Hematopoietic multipotent progenitor cell treated with erythropoietin and hydrocortisone succinate and interleukin-3 and kit ligand, for 15 days (in vitro differentiated cells): ENCODE measurements at places on chromosomes 1 and 21.

GRCh38 chr1:115347282-115347681 lies 9.2 kb upstream of the NGF start:
- DNase-seq = no peak

DNA sequence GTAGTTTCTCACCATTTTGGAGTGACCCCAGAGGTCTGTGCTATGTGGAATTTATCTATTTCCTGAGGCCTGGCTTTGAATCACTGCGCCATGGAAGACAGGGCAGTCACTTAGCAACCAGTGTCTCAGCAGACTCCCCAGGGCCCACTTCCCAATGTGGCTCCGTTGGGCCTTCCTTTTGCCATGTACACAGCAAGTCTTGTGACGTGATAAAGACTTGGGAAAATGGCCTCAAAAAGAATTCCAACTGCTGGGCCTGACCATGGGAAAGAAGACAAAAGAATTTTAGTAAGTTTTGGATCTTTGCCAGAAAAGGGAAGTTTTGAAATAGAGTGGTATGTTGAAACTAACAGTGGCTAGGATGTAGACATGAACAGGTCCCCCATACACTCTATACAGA lies 36.2 kb downstream of the TLR5 start:
- DNase-seq = no peak

GRCh38 chr1:192943108-192943507 lies 116.1 kb downstream of the UCHL5 start:
- no peak for DNase-seq

DNA sequence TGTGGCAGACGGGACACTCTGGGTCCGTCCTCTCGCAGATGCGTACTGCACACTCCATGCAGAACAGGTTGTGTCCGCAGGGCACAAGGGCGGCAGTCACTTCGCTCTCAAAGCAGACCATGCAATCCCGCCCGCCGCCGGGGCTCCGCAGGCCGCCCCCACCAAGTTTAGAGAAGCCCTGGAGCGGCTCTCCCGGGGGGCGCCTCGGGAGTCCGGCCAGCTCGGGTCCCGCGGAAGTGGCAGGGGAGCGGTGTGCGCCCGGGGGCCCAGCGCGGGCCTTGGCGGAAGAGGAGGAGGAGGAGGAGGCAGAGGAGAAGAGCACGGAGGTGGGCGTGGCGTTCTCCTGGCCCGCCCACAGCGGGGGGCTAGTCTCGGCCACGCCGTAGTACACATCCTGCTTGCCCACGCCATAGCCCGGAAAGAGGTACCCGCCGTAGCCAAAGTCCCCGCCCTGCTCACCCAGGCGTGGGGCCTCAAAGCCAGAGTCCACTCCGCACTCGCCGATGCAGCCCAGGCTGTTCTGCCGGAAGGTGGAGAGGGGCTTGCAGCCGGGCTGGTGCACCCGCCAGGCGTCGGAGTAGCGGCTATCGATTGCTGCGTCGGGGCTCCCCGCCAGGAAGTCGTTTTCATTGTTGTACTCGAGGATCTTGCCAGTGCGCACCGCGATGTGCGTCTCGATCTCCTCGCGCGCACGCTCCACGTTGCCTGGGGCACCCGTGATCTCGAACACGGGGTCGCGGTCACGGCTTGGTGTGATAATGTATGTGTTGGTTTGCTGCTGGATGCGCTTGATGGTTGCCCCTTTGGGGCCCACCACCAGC lies 5.4 kb downstream of the MEX3A start:
- DNase-seq = no peak

GRCh38 chr1:59595774-59596173 lies 219.0 kb upstream of the HOOK1 start:
- DNase-seq = no peak

DNA sequence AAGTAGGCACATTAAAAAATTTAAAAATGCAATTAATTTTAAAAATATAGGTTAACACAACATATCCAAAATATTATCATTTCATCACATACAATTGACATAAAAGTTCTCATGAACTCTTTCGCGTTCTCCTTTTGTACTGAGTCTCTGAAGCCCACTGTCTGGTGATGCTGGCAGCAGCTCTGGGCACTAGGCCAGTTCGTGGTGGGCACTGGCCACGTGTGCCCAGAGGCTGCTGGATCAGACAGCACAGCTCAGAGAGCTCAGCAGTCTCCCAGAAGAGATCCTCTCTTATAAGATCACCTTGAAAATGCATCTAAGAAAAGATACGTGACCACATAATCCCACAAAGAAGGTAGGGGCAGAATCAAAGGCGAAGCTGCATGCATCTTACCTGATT lies 9.9 kb downstream of the CEP104 start:
- DNase-seq = no peak

DNA sequence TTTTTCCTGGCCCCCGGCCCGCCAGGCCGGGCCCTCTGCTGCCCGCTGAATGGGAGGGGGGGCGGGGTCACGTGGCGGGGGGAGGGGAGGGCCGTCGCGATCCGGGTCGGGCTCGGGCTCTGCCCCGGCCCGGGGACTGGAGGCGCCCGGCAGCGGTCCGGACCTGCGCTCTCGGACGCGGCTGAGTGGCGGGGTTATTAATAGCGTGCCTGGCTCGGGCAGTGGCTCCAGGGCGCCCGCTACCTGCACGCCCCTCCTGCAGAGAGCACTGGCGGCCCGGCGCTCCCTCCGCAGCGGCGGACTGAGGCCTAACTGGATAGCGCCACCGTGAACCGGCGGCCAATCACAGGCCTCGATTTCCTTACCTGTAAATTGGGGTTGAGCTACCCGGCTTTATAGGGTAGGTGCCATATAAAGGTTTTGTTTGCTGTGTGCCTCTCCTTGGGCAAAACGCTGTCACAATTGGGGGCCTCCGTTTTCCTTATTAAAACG lies 28.1 kb downstream of the AHDC1 start:
- no peak for DNase-seq

DNA sequence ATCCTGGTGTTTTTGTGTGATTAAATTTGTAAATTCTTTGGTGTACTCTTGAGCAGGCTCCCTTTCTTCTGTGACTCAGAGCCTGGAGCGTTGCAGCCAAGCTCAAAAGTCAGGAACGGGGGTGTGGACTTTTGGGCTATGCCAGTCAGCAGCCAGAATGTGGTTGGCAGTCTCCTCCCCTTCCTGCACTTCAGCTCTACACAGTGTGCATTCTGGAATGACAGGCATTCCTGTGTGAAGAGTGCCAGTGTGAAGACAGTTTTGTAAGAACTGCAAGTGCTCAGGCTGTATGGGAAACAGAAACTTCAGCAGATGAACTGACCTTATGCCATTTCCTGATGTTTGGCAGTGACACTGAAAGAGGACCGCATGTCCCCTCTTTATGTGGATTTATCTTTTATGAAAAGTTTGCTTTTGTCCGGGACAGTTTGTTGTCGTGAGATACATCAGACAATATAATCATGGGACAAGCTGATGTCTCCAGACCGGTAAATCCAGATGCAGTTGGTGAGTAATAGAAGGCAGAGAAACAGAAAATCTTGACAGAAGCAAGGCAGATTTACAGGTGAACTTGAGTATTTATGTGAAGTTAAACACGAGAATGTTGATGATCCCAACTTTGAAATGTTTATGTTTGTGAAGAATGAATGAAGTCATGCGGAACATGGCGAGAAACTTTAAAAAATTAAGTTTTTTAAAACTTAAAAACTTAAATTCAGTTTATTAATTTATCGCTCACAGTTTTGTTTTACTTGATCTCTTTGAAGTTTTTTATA lies 67.7 kb upstream of the RCC1 start:
- DNase-seq = peak; percentile 52

DNA sequence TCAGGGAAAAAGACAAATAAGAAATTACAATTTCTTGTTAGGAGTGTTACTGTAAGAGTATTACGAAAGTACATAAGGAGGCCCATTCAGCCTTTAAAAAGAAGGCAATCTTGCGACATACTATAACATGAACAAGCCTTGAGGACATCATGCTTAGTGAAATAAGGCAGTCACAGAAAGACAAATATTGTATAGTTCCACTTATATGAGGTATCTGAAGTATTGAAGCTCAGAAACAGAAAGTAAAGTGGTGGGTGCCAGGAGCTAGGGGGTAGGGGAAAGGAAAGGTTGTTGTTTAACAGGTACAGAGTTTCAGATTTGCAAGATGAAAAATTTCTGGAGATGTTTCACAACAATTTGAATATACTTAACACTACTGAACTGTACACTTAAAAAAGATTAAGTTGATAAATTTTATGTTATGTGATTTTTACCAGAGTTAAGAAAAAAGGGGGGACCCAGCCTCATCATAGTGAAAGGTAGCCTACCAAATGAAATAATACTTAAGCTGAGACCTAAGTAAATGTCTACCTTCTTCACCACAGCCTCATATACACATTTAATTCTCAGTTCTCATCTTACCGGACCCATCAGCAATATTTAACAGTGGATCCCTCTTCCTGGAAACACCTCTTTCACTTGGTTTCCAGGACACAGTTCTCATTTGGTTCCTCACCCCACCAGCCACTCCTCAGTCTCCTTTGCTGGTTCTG lies 19.5 kb downstream of the USP24 start:
- DNase-seq = no peak

DNA sequence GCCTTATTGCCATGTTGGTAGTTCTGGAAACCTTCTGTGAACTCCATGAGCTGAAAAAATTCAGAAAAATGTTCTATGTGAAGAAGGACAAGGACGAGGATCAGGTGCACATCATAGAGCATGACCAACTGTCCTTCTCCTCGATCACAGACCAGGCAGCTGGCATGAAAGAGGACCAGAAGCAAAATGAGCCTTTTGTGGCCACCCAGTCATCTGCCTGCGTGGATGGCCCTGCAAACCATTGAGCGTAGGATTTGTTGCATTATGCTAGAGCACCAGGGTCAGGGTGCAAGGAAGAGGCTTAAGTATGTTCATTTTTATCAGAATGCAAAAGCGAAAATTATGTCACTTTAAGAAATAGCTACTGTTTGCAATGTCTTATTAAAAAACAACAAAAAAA lies 57.4 kb downstream of the KCNK1 start:
- DNase-seq = no peak

- DNase-seq = no peak
Measured at GRCh38 chr1:235954306-235955283, 87.9 kb upstream of the LYST start.

- no peak for DNase-seq
Measured at GRCh38 chr1:87940421-87940820, 611.7 kb downstream of the LMO4 start.

GRCh38 chr1:168518201-168518689 lies 25.6 kb downstream of the XCL2 start:
- no peak for DNase-seq

DNA sequence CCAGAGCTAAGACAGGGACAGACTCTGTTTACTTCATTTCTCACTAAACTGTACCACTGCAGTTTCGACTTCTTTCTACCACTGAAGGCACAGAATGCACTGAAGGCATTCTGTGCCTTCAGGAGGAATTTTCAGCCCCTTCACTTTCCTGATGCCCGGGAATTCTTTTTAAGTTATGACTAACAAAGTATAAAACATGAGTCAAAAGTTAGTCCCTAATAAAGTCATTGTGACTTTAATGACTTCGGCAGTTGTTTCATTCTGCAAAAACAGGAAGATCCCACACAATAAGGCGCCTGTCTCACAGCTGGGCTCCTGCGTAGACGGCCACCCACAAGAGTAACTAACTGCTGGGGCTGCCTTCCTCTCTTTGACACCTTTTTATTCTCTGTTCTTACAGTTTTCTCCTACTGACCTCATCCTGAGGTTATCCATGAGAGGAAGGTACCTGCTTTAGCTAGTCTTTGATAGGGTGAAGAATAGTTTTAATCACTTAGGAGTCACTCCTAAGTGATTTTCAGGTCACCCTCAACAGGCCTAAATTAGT lies 183.9 kb upstream of the SGIP1 start:
- DNase-seq = no peak

DNA sequence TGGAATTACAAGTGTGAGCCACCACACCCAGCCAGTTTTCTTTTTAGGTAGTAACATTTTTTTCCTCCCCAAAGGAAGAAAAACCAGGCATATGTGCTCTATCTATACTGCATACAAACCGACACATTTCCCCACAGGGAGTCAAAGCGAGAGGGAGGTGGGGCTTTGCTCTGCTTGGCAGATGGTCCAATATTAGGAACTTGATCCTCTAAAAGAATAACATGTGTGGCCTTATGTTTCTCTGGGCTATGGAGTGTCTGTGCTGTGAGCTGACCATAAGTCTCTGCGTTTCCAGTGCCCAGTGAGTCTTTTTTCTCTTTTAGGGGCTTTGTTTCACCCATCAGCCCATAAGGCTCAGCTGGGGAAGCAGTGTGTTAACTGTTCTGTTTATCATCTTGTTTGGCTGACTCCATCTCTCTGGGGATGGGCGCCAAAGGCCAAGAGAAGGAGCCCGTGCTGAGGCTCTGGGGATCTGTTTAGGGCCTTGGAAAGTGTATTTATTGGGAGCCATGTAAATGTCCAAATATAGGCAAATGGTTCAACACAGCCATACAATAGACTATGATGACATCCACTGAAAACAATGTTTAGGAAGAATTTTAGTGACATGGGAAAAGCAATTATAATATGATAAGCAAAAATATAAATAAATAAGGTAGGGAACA lies 20.2 kb downstream of the LMOD1 start:
- DNase-seq = no peak

DNA sequence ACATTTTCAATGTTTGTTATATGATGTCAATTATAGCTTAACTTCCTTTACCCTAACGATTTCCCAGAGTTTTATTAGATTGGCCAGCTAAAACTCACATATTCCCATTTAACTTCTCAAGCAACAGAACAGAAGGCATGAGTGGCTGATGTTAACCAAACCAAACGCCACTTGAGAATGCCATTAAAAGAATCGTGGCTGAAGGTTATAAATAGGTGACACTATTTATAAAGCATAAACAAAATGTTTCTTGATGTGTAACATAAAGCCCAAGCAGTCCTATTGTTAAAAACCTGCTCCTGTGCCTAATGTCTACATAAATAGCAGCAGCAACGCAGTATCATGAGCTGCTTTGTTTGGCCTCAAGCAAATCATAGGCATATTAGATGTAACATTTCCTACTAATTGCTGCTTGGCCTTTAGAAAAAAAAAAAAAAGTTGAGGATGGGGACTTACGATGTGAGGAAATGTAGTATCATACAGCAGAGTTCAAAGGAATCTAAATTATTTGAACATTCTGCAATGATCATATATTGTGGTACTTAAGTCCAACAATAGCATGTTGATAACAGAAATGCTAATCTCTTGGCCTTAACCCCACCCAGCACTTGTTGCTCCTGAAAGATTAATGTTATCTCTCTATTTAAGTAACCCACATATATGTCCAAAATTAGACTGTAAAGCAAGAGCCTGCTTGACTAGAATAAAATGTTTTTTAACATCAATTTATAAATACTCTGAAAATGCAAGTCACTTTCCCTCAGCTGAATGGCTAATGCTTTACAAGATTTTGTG lies 106.0 kb downstream of the ESRRG start:
- no peak for DNase-seq

DNA sequence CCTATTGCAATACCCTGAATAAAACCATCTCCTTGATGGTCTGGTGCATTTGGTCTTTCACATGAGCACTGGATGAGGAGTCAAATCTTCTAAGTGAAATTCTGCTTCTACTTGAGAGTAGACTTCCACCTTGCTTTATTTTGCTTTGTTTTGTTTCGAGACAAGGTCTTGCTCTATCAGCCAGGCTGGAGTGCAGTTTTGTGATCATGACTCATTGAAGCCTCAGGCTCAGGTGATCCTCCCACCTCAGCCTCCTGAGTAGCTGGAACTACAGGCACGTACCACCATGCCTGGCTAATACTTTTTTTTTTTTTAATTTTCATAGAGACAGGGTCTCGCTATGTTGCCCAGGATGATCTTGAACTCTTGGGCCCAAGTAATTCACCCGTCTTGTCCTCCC lies 65.8 kb upstream of the F3 start:
- no peak for DNase-seq
